ENCODE measurements at places on chromosomes 5 and 9.

DNA sequence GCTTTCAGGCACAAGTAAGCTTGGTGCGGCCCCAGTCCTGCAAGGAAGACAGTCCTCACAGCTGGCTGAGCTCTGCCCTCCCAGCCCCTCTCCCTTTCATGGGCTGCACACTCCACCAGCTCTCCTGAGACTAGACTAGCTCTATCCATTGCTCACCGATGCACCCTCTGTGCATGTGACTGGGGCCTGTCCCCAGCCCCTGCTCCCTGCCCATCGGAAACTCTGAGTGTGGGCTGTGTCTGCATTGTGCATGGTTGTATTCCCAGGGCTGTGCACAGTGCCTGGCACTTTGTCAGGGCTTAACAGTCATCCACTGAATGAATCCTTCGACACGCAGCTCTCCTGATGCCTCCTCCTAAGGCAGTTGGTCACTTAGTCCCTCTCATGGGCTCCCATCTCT lies 92.2 kb downstream of the PPARGC1B start:
- DNase-seq, result no peak

GRCh38 chr5:102087906-102088305 lies 208.2 kb downstream of the SLCO4C1 start:
- DNase-seq, result no peak

GRCh38 chr9:126116351-126117157 lies 210.1 kb upstream of the MVB12B start:
- DNase-seq, result no peak

DNA sequence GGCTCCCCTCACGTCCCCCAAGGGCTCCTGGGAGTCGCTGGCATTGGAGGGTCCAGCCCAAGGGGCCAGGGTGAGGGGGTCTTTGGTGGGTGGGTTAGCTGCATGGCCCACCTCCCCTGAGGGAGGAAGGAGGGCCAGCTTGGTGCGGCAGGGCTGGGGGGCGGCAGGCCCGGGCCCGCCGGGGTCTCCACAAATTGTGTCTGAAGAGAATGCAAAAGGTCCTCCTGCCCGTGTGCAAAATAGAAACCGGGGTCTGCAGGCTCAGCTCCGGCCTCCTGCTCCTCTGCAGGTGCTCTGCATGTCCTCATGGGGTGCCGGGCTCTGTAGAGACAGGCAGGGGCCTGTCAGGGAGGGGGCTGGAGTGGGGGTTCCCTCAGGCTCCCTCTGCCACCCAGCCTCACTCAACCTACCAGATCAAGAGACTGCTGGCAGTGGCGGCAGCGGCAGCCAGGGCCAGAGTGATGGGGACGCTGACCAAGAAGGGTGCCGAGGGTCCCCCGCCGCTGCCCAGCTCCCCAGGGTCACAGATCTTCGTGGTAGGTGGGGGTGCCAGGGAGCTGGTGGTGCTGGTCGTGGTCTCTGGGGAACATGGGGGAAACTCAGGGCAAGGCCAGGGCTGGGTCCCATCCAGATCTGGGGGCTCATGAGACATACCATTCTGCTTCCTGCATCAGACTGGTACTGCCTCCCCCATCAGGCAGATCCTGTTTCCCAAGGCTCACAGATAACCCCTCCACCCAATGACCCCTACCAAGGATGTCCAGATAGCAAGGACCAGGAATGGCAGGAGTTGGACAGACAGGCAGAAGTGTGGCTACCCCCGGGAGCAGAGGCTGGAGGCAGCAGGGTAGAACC lies 29.2 kb upstream of the ENHO start:
- no peak for DNase-seq

DNA sequence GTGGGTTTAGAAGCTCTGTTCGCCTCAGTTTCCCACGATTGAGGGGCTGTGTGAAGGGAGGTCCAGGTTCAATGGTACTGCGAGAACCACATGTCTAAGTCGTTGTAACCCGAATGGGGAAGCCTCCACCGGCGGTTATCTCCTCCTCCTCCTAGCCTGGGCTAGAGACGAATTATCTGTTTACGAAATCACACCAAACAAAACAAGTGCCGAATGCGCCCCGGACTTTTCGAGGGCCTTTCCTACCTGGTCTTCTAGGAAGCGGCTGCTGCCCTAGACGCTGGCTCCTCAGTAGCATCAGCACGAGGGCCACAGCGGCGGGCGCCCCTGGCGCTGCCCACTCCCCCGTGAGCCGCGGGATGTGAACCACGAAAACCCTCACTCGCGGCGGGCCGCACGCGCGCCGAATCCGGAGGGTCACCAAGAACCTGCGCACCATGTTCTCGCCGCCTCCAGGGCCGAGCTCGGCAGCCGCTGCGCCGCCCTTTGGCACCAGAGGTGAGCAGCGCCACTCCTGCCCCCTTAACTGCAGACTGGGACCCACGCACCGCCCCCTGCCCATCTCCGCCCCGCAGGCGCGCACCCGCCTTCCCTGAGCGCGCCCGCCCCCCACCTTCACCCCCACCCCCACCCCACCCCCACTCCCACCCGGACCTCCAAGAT lies at the start of gene CDKN2A:
CDKN2A (minus strand) TSS at position 500 of the 663 bp plus-strand sequence.
- no peak for DNase-seq

- DNase-seq, result no peak
These were observed 37.4 kb downstream of the WHRN start for GRCh38 chr9:114467910-114468309.

GRCh38 chr9:114497727-114498382 lies 7.4 kb downstream of the WHRN start:
- DNase-seq, result no peak

- DNase-seq, result no peak
These were observed 5.9 kb upstream of the CXXC5 start for GRCh38 chr5:139642213-139642612.

GRCh38 chr5:64166201-64166959 lies 737 bp downstream of the RNF180 start:
- no peak for DNase-seq

DNA sequence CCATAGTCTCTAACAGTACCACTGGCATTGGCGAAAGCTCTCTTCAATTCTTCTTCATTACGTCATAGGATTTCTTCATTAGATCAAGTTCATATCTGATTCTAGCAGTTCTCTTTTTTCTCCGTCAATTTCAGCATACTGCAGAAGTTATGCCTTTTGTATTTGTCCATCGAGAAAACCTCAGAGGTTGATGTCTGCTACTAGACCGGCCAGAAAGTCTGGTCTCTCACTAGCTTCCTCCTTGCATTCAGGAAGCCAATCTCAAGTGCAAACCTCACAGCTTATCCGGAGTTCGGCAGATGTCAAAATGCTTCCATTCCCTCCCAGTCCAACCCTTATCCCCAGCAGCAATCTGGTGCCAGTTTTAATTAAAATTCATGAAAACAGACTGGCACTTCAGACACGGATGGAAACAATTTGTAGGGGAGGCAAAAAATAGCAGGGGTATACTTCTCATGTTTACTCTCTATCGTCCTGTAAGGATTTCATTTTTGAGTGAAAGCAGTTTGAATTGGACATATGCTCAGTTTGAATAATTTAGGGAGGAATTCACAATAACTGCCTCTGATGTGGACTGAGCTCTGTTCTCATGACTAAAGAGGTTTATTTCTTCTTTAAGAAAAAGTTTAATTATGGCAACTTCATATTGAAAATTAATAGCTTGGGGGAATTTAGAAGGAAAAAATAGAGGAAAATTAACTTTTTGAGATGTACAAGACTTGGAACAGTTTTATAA lies 56.4 kb upstream of the TMC1 start:
- DNase-seq, result no peak

- no peak for DNase-seq
These were observed 78.7 kb upstream of the SAP30L start for GRCh38 chr5:154367101-154367500.

DNA sequence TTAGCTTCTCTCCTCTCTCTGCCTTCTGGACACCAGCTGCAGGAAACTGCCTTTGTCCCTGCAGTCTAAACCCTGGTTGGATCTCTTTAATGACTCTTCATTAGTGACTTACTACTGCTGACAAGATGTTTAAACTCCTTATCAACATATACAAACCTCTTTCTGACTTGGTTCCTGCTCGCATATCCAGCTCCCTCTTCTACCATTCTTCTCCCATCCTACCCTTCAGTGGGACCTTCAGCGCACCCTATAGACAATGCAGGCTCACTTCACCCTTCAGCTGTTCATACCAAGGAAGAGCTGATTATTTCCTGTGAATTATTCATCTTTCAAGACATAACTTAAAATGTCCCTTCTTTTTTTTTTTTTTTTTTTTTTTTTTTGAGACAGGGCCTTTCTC lies 436.5 kb downstream of the KIAA0825 start:
- no peak for DNase-seq

GRCh38 chr5:151151263-151151660 lies 6.3 kb downstream of the ANXA6 start:
- DNase-seq, result no peak

DNA sequence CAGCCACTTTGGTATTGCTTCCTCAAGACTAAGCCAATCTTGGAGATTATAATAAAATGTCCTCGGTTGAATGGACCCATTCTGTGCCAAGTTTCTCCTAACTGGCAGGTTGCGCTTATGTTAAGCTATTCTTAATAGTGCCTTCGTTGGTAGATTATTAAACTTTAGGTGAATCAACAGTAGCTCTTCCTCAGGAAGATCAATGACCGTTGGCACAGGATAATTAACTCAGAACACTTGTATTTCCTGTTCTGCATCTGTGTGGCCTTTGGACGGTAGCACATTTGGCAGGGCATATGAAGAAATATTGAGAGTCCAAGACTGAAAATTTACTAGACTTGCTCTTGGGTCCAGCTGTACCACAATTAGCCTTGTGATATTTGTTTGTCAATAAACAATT lies 402.9 kb downstream of the MLLT3 start:
- no peak for DNase-seq

- DNase-seq, result no peak
These were observed 61.6 kb downstream of the ST8SIA4 start for GRCh38 chr5:100841358-100842076.

- no peak for DNase-seq
These were observed 88.9 kb upstream of the TBCA start for GRCh38 chr5:77864997-77865396.

DNA sequence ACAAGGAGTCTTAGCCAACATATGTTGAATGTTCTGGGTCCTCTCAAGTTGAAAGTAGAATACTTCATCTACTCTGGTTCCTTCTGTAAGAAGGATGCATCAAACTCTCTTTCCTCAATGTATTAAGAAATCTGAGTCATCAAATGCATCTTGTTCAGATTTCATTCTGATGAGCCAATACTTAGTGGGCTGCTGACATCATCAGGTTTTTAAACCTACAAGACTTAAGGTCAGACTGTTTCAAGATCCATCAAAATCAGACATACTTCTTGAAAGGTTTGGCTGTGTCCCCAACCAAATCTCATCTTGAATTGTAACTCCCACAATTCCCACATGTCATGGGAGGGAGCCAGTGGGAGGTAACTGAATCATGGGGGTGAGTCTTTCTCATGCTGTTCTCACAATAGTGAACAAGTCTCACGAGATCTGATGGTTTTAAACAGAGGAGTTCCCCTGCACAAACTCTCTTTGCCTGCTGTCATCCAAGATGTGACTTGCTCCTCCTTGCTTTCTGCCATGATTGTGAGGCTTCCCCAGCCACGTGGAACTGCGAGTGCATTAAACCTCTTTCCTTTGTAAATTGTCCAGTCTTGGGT lies 168.8 kb downstream of the RAPGEF6 start:
- no peak for DNase-seq

- no peak for DNase-seq
These were observed 37.4 kb upstream of the SLC44A1 start for GRCh38 chr9:105206821-105207699.

DNA sequence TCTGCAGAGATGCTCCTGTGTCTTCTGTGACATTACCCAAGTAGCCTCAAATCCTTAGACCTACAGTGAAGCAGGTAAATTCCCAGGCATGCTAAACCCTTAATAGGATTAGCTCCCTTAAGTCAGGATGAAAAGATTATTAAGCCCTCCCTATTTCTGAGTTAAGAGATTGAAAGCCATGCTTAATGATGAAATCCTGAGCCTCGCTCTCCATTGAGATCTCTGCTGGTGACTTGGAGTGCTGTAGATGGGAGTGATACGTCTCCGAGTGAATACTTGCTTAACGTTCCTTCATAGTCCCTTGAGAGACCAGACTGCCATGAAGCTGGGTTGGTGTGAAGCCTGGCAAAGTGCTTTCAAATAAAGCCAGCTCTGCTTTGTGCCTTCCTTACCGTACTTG lies 34.2 kb downstream of the AOPEP start:
- no peak for DNase-seq

GRCh38 chr9:20442461-20443319 lies 179.6 kb downstream of the MLLT3 start:
- DNase-seq, result no peak

DNA sequence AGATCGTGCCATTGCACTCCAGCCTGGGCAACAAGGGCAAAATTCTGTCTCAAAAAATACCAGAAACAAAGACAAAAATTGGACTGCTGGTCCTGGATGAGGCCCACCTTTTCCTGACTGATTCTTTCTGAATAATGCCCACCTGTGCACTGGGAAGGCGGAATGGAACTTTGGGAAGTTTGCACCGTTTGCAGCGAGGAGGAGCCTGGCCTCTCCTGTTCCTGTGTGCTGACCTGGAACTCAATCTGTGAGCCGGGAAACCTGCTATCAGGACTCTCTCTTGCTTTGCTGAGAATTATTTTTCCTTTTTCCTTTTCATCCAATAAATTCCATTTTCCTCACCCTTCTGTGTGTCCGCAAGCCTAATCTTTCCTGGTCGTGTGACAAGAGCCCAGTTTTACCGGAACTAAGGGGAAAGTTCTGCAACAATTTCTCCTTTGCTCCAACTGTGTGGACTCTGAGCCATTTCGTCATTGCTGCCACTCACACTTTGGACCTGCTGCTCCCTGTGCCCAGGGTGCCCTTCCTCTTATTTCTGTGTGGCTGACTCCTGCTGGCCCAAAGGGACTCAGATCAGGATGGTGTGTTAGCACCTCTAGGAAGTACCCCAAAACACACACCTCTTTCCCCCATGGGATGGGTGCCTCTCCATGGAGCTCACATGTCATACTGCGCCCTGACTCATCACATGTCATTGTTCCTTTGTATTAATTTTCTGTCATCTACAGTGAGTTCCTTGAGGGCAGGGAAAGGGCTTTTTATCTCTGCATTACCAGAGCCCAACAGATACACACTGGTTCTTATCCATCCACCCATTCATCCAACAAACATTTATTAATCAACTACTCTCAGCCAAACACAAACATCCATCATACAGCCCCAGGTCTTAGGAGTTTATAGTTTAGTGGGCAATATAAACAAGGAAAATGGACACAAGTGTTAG lies 4.7 kb upstream of the GLRX start:
- no peak for DNase-seq
